ENCODE measurements at places on chromosomes 2 and 18. TPM values are rescaled to one million over a fixed set of nuclear protein-coding genes. Genes with fewer than 3 reads are reported as not detected.
A peak's percentile ranks its signal among the peaks of the same experiment; 100 is the strongest.

DNA sequence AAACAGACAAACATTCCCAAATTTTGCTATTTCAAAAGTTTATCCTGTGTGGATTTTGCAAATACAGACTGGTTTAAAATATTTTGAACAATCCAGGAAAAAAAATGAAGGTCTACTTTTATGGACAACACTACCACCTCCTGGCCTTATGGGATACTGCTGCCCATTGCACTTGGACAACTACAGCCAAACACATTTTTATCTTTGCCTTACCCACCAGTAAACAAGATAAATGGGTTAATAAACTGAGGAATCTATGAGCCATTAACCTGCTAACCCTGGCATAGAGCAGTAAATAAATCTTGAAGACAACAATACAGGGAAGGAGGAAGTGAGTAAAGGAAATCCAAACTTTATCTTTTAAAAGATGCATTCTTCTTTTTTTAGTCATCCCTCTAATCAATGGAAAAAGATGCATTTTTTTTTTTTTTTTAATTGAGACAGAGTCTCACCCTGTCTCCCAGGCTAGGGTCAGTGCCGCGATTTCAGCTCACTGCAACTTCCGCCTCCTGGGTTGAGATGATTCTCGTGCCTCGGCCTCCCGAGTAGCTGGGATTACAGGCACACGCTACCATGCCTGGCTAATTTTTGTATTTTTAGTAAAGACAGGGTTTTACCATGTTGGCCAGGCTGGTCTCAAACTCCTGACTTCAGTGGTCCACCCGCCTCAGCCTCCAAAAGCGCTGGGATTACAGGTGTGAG, 2.1 kb upstream of the SPIRE1 start:
- DNase-seq: peak; percentile 66

Gene RNF152
- 86.1 TPM for total RNA-seq

Gene LRRC30
- not detected for total RNA-seq

Gene DLX2
- not detected for total RNA-seq

Gene SPP2
- 1.3 TPM for total RNA-seq

- DNase-seq: no peak
Measured at GRCh38 chr2:198115201-198115600, 310.8 kb downstream of the PLCL1 start.

DNA sequence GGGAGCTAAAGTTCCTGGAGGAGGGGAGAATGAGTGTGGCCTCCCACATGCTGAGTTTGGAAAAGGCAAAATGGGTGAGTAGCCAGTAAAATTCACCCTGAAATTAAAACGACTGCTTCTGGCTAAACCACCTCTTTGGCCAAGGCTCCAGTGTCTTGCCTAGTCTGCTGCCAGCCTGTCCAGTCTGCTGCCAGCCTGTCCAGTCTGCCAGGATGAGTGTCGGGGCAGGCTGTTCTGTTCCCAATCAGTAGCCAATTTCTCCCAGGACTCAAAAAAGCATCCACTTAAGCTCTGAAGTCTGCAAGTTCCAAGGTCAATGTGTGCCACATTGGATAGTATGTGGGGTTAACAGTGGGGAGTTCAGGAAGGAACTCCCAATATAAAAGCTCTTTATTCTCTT, 134.6 kb upstream of the KLHL29 start:
- no peak for DNase-seq

GRCh38 chr2:65481961-65482360, 49.6 kb upstream of the SPRED2 start:
- DNase-seq: no peak

DNA sequence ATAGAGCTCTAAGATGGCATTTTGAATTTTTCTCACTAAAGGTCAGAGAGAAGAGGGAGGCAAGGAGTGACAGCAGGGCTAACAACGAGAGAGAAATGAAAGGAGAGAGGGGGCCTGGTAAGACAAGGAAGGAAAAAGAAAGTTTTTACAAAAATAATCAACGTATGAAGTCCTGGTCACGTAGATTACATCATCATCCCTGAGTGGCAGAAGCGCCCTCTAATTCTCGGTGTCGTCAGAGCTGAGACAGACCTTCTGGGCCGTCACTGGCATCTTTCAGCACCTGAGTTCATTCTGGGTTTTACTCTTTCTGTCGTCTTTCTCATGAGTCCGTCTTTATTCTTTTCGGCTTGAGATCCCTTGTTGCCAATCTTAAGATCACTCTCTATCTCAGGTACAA, 329.8 kb downstream of the ALK start:
- DNase-seq: no peak

GRCh38 chr2:157394928-157395327, 49.0 kb downstream of the CYTIP start:
- DNase-seq: no peak

- DNase-seq: no peak
Measured at GRCh38 chr2:149458502-149458901, 128.1 kb downstream of the LYPD6 start.

- DNase-seq: no peak
Measured at GRCh38 chr2:119914266-119914665, 98.6 kb upstream of the EPB41L5 start.

Gene SPATA3
- total RNA-seq: not detected

- DNase-seq: no peak
Measured at GRCh38 chr2:33588232-33588631, 10.9 kb downstream of the FAM98A start.

- DNase-seq: no peak
Measured at GRCh38 chr18:78232196-78232595, 747.4 kb upstream of the SALL3 start.

DNA sequence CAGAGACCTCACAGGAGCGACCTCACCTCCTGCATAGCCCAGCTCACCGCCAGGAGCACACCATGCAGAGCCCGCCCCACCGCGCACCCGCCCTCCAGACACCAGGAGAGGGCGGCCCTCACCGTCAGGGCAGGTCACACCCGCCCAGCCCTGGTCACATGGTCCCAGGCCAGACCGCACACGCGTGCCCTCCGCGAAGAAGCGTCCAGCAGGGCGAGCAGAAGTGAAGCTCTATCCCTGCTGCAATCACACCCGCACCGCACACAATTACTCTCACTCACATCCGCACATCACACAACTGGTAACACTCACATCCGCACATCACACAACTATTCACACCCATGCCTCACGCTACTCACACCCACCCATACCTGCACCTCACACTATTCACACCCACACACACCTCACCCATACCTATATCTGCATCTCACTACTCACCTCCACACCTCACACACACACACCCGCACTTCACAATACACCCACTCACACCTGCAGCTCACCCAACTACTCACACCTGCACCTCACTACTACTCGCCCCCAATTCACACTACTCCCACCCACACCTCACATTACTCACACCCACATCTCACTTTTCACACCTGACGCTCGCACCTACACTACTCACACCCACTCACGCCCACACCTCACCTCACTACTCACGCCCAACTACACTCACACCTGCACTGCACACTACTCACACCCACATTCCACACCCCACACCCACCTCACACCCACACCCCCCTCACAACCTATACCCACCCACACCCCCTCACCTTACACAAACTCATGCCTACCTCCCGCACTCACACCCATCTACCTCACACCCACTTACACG, 242.0 kb downstream of the HDAC4 start:
- DNase-seq: peak; percentile 15

GRCh38 chr2:178962152-178962551, 87.8 kb downstream of the CCDC141 start:
- no peak for DNase-seq

DNA sequence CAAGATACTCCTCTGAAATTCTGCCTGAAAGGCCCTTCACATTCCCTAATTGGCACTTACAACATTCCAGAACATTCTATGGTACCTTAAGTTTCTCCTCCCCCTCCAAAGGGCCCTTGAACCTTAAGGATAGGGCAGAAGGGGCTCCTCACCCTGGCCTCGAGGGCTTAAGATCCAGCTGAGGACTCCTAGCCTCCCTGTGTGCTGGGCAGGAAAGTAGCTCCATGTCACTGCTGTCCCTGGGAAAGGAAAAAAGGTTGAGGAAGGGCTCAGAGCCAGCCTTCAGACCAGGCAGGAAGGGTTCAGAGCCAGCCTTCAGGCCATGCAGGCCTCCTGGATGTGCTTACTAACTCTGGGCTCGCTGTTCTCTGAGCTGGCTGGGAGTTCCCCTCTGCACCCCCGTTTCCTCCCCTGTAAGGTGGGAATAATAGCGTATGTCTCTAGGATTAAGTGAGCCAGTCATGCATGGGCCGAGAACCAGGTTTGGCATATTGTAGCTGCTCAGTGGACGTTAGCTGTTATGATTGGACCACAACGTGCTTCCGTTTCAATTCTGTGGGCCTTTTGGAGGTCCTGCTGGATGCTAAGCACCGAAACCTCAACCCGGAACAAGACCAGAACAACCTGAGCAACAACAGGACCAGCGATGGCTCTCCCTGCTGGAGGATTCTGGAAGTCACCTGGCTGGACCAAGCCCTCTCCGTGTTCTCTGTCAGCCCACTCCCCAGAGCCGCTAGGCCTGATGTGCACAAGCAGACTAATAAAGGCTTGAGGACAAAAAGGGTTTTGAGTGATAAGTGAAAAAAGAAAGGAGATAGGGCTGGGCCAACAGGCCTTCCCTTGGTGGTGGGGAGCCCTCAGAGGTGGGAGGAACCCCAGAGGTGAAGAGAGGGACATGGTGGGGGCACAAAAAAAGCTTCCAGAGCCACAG, 1.0 kb upstream of the B3GNT7 start:
- no peak for DNase-seq

DNA sequence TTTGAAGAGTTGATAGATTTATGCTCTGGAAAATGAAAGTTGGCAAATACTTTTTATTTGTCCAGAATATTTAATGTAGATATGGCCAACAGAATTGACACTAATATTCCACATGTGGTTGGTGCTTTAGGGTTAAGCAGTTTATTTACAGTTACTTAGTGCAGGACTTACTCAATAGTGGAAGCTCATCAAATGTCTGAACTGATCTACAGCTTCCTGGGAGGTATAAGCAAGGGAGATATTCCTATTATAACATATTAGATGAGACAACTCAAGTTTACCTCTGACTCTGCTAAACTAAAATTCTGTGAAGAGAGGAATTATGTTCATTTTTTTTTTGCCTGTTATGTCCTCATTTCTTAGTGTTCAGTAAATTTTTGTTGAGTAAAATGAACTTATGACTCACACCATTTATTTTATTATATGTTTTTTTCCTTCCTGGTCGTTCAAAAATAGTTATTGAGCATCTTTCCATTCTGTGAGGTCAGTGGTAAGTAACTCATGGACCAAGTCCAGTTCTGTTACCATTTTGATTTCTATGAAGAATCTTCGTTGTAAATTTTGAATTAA, 13.6 kb downstream of the ABI2 start:
- DNase-seq: no peak

Gene GAL3ST2
- total RNA-seq: 0.29 TPM

Gene KIF3C
- 5.3 TPM for total RNA-seq

Gene CCDC68
- total RNA-seq: 8.6 TPM

DNA sequence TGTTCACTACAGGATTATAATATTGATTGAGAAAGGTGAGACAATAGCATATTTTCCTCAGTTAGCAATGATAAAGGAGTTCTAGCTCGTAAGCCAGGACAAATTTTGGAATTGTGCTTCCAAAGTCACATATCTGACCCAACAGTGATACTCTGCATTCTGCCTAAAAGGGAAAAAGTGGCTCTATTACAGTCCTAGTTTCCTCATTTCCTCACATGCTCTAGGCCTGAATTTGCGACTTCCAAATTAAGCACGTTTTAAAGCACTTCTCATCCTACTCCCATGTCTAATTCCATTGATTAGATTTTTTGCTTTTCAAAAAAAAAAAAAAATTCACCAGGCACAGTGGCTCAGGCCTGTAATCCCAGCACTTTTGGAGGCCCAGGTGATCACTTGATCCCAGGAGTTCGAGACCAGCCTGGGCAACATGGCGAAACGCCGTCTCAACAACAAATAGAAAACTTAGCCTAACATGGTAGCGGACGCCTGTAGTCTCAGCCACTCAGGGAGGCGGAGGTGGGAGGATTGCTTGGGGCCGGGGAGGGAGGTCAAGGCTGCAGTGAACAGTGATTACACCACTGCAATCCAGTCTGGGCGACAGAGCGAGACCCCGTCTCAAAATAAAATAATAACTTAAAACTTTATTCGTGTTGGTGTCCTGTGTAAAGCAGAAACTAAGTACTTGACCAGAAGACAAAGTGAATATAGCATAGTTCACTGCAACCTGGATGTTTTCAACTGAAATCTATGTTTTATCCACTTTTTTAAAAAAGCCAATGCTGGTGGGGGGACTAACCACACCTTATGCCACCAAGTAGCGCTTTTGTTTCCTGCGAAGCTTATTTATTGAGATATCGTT, 1.5 kb downstream of the ESCO1 start:
- no peak for DNase-seq

DNA sequence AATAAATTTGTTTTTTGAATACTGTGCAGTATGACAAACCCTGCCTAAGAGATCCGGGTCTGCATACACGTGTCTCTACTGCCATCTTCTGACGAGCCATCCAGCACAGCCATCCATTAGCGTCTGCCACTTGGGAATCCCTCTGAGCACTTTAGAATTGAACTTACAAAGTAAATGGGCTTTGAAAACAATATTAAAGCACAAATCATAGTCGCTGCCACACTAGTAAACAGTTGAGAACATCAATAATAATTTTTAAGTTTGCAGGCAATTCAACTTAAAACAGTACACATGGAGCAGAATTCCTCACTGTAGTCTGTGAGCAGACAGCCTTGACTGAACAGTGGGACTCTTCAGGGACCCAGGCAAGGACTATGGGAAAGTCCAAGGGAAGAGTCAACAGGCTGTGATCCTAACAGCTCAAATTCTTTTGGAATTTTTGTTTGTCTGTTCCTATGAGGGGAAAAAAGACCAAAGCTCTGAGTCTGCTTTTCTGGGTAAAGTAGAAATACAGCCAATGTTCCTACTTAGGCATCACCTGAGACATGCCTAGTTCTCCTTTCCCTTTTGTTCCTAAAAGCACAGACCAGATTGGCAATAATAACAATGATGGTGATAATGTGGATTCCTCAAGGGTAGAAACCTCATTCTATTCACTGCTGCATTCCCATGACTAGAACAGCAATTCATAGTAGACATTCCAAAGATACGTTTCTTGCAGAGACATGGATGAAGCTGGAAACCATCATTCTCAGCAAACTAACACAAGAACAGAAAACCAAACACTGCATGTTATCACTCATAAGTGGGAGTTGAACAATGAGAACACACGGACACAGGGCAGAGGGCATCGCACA, 92.9 kb downstream of the MREG start:
- peak; percentile 64 for DNase-seq

- DNase-seq: no peak
Measured at GRCh38 chr2:107466984-107467773, 359.5 kb upstream of the RGPD4 start.

- no peak for DNase-seq
Measured at GRCh38 chr2:35365859-35366258, 989.7 kb upstream of the CRIM1 start.

- no peak for DNase-seq
Measured at GRCh38 chr2:190763901-190764514, 115.1 kb downstream of the NAB1 start.

DNA sequence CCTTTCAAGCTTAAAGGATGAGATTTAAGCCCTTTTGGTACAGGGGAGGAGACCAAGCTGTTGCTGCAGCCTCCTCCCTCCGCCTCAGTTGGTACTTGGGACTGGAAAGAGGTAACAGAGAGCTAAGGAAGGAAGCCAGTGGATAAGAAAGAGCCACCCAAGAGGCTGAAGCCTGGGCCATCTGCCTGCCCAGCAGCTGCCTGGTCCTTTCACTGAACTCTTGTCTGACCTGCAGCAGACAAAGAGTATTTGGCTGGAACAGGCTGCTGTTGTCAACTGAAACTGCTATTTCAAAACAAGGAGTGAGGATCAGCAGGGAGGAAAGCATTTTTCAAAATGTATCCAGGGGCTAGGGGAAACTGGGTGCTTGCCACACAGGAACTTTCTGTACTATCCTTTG, 30.3 kb downstream of the TNS1 start:
- no peak for DNase-seq

Gene SLC30A3
- total RNA-seq: 0.35 TPM

All from uterus (tissue), 4 donors.